ENCODE measurements at places on chromosomes 2 and 18.
A peak's percentile ranks its signal among the peaks of the same experiment; 100 is the strongest.

DNA sequence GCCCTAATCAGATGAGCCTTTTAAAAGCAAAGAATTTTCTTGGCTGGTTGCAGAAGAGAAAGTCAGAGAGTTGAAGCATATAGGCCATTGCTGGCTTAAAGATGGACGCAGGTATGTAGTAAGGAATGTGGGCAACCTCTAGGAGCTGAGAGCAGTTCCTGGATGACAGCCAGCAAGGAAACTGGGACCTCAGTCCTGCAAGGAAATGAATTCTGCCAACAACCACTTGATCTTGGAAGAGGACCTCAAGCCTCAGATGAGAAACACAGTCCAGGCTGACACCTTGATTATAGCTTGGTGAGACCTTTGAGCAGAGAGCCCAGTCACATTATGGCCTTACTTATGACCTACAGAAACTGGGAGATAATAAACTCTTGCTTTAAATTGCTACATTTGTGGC, 15.7 kb downstream of the PHOSPHO2 start:
- no peak for DNase-seq

DNA sequence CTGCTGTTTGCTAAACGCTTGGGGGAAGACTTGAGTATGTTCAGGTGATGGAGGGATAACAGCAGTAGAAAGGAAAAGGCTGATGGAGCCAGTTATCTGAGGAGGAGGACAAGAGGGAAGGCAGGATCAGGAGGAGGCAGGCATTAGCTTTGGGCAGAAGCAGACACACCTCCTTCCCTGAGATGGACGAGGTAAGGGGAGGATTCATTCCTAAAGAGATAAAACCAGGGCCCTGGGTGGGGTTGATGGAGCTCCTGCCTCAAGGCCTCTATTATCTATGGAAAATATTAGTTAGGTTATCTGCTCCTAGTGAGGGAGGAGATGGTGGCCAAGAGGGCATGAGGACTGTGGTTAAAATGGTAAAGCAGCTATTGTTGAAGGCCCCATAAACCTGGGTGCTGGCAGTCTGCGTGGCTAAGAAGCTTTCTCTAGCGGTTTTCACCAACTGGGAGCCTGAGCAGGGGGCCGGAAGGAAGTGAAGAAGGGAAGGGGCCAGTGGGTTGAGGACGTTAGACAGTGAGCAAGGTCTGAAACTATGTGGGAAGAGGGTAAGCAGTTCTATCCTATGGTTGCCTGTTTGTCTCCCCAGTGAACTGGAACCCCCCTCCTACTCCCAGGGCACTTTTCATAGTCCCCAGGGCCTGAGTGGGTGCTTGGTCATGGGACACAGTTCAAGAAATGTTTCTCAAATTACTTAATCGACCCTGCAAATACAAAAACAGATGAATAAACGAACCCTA, 56.6 kb upstream of the HK2 start:
- no peak for DNase-seq

DNA sequence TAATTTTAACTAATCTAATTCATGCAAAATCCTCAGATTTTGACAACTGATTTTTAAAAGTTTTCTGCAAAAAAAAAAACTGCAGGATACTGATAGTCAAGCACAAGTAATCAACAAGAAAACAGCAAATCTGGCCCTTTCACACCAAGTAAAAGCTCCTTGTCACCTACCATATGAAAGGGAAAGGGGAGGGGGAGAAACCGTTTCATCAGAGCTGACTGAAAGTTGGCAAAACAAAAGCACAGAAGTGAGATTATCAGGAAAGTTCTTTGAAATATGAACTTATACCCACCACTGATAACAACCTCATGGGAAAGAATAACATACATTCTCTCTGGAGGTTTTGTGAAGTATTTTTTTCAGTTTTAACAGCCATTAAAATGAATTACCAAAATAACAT, 38.7 kb downstream of the ZNF521 start:
- no peak for DNase-seq

DNA sequence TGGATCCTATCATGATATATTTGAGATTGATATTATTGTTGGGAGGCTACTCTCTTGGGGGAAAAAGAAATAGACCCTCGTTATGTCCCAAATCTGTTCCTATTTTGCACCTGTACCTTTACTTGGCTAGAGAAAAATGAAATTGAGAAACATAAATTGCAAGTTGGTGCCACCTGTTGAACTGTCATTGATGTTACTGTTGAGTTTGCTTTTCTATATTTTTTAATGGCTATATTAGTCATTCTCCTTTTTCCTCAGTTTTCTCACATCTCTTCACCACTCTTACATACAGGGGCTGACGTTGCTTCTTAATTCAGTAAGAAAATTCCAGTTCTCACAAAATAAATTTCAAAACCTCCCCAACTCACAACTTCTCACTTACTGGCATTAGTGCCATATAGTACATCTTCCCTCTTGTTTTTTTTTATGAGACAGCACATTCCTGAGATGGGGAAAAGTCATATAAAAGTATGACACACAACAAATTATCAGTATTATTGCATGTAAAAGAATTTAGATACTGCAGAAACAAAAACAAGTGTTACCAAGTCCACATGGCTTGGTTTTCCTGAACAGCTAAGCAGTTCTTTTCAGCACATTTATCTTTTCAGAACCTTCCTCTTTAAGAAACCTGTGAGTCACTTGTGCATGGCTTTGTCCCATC, 348.3 kb upstream of the DSEL start:
- DNase-seq: no peak

- DNase-seq: no peak
Measured at GRCh38 chr18:63878343-63878742, 9.2 kb upstream of the SERPINB2 start.

- DNase-seq: no peak
Measured at GRCh38 chr18:21743166-21743832, 2.7 kb downstream of the MIB1 start.

DNA sequence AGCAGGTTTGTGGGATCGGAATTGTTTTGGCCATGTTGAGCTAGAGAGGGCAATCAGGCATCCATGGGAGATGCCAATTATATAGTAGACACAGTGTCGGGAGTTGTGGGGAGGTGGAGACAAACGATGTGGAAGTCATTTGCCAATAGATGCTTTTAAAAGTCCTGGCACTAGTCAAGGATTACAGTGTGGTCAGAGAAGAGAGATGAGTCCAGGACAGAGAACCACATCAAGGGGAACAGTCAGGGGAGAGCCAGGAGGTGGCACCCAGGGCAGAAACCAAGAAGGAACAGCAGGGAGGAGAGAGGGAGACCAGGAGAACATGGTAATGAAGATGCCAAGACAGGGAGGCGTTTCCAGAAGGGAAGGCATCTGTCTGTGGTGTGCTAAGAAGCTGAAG, 81.2 kb downstream of the ARL4C start:
- DNase-seq: no peak

- no peak for DNase-seq
Measured at GRCh38 chr2:240284503-240285259, 144.2 kb upstream of the OTOS start.

DNA sequence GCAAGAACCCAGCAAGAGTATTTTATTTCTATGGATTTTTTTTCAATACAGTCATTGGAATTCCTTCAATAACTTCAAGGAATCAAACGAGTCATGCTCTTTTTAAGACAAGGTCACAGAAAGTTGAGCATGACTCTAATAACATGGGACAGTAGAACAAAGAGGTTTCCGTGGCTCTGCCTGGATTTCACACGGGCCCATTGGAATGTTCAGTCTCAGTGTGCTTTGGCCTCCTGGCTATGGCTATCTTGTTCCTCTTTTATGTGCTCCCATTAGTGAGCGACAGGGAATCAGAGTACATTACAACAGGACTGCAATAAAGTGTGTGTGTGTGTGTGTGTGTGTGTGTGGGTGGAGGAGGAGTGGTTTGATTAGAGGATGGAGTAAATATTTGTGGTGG, 312.4 kb downstream of the DCC start:
- DNase-seq: no peak

DNA sequence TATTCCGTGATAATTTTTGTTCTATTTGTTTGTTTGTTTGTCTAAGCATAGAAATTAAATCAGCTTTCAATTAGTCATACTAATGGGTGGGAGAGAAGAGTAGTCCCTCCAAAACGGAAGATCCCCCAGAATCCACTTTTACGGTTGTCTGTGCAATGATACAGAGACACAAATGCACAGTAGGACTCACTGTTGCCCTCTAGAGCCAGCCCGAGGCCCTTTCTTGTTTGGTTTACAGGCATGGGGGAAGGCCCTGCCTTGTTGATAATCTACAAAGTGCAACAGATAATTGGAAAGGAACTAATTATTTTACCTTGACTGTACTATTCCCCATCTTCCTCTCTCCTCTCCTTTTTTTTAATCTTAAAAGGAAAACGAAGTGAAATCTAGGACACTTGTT, 121.1 kb downstream of the ACOXL start:
- DNase-seq: peak; percentile 13

DNA sequence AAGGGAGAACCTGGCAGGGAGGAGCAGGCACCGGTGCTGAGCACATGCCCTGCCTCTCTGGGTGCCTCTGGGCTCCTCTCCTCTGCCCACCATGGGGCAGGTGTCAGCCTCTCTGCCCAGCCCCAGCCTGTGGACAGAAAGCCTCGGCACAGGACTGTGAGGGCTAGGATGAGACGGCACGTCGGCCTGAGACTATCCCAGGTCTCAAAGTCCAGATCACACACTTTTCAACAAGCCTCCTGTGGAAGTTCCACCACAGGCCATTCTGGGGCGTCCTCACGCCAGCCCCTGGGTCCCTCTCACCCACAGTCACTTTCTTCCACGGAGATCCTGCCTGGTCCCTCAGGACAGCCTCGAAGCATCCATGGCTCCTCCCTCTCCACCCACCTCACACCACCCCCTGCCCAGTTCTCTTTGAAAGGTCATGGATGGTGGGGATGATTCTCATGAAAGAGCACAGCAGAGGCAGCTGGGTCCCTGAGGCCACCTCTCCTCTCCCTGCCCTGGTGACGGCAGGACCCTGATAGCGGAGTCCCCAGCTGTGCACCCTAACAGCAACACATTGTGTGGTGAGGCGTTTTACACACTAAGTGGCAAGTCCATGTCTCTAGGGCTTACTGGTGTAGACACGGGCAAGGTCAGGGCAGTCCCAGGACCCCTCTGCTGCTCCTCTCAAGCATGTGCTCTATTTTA, 569.4 kb upstream of the SALL3 start:
- DNase-seq: no peak

GRCh38 chr2:25983735-25984134, 1.4 kb upstream of the KIF3C start:
- DNase-seq: no peak

DNA sequence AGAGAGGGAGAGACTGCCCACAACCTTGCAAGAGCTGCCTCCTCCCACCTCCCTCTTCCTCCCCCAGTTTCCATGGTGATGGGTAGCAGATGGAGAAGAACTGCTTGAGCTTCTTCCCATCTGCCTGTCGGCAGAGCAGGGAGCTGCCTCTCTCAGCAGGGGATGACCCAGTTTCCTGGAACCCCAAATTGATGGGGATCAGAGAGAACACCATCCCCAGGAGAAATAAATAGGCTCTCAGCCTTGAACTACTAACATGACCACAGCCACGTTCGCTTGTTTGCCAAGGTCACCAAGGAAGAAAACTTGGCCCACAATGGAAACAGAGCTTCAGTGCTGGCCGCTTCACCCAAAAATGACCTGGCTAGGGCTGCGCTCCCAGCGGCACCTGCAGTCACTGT, 82.2 kb downstream of the ADD2 start:
- DNase-seq: no peak

DNA sequence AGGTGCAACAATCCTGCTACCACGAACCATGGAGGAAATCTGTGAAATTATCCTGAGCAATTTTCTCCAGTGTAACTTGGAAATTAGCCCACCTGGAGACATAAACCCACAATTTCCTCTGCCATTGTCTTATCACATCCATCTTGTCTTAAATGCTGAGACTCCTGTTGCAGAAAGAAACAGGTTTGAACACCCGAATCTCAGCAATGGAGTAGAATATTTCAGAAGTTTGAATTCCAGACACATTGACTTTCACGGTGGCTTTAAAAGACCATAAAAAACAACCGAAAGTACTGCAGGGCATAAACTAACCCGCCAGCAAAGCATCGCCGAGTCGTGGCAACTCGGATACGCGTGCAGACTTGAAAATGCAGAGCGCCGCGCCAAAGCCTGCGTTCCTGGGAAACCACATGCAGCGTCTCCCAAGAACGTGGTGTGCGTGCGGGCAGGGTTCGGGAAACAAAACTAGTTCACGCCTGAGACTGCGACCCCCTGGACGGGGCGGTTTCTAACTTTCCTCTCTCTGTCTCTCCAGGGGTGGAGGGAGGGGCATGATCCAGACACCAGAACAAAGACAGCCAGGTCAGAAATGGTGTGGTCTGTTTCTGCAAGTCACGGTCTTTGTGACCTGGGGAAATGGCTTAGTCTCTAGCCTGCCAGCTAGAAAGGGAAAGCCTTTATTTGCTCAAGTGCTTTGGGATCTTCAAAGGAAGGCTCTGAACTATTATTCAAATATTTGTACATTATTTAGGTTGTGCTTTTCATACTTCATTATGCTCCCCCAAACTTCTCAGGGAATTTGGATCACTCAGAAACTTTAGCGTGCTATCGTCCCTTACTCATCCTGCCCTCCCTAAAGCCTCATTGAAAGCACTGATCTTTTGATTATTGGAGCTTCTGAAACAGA, 26.9 kb upstream of the KCTD1 start:
- peak; percentile 10 for DNase-seq

GRCh38 chr2:201785135-201785534, 4.4 kb upstream of the ALS2 start:
- no peak for DNase-seq

DNA sequence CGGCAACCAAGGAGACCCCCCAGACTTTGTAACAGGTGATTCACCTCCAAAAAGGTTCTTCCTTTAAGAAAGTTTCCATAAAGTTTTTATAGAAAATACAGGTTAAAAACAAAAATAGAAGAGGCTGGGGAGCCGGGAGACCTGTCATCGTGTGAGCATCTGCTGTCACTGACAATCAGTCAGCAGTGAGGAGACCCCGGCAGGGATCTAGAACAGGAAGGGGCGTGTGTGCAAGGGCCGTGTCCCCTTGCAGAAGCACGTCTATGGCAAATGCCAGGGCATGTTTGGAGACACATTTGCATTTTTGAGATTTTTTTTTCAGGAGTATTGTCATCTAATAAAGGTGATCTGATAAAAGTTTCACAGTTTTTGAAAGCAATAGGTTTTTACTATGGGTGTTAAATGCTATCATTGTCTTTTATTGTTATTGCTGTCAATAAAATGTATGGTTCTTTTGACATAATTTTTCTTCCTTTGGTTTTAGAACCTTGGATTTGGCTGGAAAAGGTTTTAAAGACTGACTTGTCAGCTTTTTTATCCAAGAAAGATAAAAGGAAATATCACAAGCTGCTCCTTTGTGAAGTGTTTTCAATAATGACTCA, 52.1 kb downstream of the MTCL1 start:
- no peak for DNase-seq

- no peak for DNase-seq
Measured at GRCh38 chr2:97660775-97661389, 3.0 kb downstream of the ACTR1B start.

GRCh38 chr2:216017365-216017764, 4.0 kb upstream of the MREG start:
- peak; percentile 26 for DNase-seq

Data from GDM1 (cell line).